ENCODE measurements at places on chromosomes 12 and 14.

- DNase-seq: no peak
Observed at GRCh38 chr12:16880864-16881285, 274.9 kb upstream of the LMO3 start.

- peak; percentile 1 for DNase-seq
Observed at GRCh38 chr14:95774265-95775160, 60.6 kb upstream of the TCL1A start.

- DNase-seq: no peak
Observed at GRCh38 chr12:113092607-113093408, 36.3 kb downstream of the DTX1 start.

- DNase-seq: no peak
Observed at GRCh38 chr12:29164477-29165393, 15.7 kb downstream of the FAR2 start.

DNA sequence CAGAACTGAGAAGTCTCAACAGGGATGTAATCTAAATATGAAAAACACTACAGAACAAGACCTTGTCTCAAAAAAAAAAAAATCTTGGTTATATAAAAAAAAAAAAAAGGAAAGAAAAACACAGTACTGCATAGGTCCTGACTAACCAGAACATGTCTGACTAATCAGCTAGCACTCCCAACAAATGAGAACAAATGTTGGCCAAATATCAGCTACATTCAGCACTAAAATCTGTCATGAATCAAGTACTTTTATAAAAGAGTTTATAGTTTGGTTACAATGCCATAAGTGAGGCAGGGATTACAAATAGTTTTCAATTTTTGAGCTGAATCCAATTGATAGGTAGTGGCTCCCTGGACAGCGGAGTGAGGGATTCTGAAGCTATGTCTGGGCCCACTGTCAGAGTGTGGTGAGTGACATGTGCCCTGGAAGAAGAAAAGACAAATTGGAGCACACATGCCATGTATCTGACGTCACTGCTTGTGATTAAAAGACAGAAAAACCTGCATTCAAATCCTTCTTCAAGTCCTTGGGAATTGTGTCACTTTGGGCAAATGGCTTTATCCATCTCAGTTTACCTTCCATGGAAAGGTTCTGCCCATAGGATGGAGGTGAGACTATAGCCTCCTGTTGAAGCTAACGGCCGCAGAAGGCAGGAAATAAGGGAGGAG lies 5.6 kb upstream of the FAM234B start:
- DNase-seq: no peak

- no peak for DNase-seq
Observed at GRCh38 chr14:94337274-94337673, 14.1 kb upstream of the SERPINA6 start.

GRCh38 chr12:16325426-16325825 lies 22.0 kb upstream of the MGST1 start:
- DNase-seq: no peak

DNA sequence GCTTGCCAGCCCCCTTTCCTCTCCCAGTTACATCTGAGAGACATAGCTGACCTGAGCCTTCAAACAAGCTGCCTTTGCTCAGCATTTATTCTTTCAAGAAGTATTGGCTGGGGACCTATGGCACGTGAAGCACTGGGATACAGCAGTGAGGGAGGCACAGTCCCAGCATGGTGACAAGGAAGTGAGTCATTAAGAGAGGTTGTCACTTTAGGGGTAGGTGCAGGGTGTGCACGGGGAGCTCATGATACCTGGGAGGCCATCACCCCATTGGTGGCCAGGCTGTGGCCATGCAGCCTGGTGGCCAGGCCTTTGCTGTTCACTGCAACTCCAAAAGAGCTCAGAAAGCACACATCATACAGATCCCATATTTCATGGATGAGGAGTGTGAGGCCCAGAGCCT lies 5.7 kb upstream of the KRT75 start:
- no peak for DNase-seq

DNA sequence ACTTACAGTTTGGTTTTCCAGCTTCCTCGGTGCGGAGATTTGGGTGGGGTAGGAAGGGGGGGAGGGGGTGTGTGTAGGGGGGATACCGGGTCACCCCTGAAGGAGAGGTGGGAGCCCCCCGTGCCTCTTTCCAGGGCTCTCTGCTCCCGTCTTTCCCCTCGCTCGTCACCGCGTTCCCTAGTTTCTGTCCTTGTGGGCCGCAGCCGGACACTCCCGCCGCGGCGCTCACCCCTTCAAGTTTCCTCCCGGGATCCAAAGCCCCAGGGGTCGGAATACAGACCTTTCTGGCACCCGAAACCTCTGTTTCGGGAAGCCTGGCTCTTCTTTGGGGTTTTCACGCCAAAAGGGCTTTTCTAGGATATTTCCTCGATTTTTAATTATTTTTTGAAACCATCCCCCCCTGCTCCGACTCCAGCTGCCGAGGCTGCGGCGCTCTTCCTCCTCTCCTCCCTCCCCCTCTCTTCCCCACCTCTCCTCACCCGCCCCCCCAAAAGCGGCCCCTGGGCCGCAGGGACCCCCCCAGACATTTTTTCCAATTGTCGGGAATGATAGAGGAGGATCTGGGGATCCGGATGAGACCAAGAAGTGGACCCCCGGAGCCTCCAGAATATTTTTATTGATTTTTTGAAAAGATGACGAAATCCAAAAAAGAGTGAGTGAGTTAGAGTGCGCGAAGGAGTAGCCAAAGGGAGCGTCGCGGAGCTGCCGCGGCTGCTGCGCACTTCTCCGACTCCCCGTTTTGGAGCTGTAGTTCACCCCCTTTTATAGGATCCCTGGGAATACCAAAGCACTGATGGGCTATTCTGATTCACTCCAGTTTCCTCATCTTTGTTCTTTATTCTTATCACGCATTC lies 1.7 kb downstream of the CCND2 start:
- DNase-seq: no peak

All from amygdala (tissue), 56 donors.